ENCODE measurements at places on chromosomes 7 and 10.

DNA sequence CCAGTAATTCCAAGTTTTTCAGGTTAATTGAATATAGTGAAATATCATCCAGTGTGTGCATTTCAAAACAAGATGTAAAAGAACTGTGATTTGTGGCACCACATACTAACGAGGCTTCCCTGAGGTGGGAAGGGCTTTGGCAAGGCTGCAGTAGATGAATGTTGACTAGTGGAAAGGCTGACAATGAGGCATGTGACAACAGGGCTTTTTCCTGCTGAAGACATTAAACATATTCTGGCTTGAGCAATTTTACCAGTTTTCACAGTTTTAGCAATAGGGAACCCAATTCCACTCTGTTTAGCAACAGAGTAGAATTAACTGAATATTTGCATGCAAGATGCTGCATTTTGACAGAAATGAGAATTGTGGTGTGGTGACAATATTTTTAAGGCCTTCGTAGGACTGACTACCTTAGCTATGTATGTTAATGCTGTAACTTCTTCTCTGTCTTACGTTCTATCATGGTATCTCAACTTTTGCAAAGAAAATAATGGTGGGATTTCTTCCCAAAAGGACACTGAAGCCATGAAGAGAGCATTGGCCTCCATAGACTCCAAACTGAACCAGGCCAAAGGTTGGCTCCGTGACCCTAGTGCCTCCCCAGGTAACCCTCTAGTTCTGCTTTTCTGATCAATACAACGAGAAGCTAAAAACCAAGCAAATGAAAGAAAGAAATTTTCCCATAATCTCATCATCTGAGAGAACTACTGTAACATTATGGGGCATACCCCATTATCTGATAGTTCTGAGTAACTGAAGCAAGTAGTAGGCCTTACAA, 68.5 kb downstream of the AP3M1 start:
- no peak for DNase-seq

DNA sequence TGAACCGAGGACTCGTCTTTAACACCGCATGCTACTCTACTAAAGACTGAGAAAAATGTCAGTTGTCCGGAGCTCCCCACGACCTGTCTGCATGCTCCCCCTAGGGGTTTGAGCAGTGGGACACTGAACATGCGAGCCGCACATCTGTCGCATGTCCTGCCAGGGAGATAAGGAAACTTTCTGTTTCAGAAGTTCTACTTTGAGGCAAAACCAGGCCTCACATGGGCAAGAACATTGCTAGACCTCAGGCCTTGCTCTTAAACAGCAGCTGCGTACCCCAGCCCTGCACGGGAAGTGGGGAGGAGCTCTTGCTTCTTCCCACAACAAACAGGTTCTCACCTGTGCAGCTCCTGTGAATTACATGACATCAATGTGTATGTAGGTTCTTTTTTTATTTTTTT, 30.3 kb upstream of the HERPUD2 start:
- DNase-seq = no peak

DNA sequence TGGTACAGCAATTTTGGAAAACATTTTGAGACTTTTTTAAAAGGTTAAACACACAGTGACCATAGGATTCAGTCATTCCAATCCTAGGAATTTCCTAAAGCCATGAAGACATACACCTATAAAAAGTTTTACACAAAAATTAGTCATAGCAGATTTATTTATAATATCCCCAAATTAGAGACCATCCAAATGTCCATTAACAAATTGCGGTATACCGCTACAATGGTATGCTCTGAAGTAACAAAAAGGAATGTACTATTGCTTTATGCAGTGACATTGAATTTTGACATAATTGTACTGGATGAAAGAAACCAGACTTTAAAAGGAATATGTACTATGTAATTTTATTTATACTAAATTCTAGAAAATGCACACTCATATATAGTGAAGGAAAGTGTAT, 362.8 kb downstream of the HGF start:
- DNase-seq = no peak

DNA sequence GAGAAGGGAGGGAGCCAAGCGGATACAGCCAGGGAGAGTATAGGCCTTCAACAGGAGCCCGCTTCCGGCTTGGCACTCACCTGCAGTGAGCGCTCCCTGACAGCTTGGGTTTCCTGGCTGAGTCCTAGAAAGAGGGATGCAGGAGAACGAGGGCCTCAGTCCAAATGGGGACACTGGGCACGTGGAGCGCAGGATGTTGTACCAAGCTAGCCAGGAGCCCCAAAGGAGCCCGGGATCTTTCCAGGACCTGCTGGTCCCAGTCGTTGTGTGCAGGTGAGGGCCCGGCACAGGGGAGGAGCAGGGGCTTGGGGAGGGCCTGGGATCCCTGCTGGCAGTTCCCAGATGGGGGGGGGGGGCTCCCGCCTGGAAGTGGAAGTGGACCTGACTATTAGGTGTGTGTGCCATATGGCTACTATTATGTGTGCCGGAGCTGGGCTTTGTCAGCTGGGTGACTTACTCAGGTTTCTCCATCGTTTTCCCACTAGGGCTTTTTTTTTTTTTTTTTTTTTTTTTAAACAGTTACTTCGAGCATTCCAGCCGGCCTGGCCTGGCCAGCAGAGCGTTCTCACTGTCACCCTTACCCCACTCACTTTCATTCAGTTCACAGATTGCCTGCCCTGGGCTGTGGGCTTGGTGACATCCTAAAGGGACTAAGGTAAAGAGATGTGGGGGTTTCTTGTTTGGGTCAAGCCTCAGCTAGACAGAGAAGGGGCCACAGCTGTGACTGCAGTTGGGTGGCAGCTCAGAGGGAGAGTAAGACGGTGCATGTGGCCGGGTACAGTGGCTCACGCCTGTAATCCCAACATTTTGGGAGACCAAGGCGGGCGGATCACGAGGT, 3.8 kb downstream of the AGAP3 start:
- DNase-seq = no peak

DNA sequence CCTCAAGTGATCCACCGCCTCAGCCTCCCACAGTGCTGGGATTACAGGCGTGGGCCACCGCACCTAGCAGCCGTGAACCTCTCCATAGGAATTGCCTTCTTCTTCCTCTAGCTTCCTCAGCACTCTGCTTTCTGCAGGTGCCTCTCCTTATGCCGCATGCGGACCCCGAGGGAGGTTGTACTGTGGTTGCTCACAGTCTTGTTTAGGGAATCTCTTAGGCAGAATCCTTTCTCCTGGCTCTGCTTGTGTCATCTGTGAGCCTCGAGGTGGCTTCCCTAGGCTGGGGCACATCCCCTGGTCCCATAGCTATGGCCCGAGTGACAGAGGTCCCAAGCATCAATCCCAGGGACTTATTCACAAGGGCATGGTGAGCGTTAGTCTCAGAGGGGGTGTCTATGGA, 33.2 kb upstream of the GIMAP8 start:
- DNase-seq = no peak

GRCh38 chr7:12281038-12281437, 69.9 kb downstream of the TMEM106B start:
- DNase-seq = no peak

GRCh38 chr10:56622335-56622973, 261.4 kb upstream of the ZWINT start:
- DNase-seq = no peak

- no peak for DNase-seq
Observed at GRCh38 chr7:51455948-51456347, 139.3 kb upstream of the COBL start.

GRCh38 chr7:114354306-114354705, 60.3 kb upstream of the FOXP2 start:
- no peak for DNase-seq

GRCh38 chr10:19592276-19592675, 224.0 kb upstream of the PLXDC2 start:
- DNase-seq = no peak

DNA sequence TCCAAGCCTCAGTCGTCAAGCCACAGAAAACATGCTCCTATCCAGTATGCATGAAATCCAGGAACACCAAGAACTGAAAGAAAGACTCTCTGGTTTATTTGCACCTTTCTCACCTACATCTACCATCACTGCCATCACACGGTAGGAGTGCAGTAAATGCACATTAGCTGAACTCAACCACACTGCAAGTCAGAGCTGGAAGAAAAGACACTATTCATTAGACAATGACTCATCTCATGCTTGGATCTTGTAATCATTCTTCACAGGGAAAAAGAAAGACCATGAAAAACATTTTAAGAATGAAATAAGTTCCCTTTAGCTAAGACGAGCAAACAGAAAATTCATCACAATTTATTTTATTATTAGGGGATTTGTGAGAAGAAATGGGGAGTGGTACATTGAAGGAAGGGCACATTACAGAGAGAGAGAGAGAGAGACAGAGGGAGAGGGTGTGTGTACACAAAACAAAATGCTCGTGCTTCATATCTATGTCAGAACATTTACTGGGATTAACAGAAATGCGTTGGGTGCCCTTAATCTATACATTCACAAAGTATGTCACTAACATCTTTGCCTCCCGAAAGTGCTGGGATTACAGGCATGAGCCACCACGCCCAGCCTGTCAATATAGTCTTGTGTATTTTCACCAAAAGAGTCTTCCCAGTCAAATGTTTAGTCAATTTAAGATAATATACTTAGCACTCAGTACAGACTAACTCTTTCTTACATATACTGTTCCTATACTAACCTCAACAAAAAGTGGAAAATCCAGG, 324.9 kb downstream of the PARD3 start:
- DNase-seq = peak; percentile 23

DNA sequence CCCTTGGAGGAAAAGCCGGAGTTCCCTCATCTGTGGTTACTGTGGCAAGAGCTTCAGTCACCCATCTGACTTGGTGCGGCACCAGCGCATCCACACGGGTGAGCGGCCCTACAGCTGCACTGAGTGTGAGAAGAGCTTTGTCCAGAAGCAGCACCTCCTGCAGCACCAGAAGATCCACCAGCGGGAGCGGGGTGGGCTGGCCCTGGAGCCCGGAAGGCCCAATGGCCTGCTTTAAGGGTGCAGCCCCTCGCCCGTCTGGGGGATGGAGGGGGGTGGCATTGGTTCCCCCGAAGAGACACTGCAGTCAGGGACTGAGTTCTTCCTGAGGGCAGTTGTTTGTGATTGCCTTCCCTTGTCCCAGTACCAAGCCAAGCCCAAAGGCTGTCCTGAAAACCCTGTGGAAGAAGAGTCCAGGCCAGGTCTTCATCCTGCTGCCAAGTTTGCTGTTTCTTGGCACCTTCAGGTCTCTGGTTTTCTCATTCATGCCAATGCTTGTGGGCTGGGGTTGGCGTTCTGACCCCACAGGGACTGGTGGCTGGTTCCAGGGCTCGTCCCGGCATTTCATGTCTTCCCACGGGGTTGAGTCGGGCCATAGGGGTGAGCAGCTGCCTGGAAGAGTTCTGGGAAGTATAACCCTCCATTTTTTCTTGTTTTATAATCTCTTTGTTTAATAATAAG, 7.7 kb upstream of the ZNF783 start:
- DNase-seq = no peak

GRCh38 chr10:7532723-7533498, 122.1 kb upstream of the SFMBT2 start:
- no peak for DNase-seq

- no peak for DNase-seq
Observed at GRCh38 chr10:71043858-71044257, 155.5 kb upstream of the PCBD1 start.

DNA sequence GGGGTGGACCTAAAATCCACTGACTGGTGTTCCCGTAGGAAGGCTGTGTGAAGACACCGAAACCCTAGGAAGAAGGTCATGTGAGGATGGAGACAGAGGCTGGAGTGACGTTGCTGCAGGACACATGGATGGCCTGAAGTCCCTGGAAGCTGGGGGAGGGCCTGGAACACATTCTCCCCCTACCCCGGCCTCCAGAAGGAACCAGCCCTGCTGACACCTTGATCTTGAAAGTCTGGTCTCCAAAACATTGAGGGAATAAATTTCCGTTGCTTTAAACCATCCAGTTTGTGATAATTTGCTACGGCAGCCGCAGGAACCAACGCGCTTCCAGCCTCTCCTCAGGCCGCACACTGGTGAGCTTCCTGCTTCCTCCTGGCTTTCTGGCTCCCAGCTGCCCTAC, 288.2 kb downstream of the GLRX3 start:
- no peak for DNase-seq

GRCh38 chr7:7405461-7405860, 130.2 kb downstream of the COL28A1 start:
- DNase-seq = no peak

- DNase-seq = no peak
Observed at GRCh38 chr10:21238717-21239116, 286.8 kb downstream of the SKIDA1 start.

DNA sequence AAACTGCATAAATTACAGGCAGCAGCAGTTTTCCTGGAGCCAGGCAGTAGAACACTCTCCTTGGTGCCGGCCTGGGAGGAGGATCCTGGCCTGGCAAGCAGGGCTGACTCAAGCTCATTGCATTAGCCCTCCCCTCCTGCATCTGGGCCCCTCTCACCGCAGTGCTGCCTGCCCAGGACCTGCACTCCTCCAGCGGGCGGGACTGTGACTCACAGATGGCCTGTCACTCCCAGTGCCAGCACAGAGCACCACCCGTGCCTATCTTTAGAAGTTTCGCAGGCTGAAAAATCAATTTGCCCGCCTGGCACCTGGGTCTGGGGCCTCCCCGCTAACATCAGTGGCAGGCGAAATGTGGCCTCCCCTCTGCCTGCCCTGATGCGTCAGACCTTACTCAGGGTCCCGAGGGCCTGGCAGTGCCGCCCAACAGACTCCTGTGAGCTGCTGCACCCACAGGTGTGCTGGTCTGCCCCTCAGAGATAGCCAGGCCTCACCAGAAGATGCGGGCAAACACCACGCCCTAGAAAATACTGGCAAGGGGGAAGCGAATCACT, 123.8 kb downstream of the KCNMA1 start:
- DNase-seq = peak; percentile 39

GRCh38 chr10:46293228-46293627, 6.4 kb downstream of the ANTXRL start:
- no peak for DNase-seq

DNA sequence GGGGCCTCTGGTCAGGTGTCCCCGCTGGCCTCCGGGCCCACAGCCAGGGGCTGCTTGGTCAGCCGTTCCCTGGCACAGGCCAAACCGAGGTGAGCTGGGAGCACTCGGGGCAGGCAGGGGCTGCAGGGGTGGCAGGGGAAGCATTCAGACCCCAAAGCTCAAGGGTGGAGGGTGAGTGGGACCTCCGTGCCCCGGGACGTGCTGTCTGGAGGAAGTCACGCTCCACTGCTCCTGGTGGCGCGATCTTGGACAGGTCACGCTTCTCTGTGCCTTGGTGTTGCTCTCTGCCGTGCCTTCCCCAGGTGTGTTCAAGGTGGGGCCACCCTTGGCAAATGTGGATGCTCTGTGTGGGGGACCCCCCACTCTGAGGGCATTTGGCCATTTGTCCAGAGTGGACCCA, 24.6 kb upstream of the ELFN1 start:
- DNase-seq = no peak

DNA sequence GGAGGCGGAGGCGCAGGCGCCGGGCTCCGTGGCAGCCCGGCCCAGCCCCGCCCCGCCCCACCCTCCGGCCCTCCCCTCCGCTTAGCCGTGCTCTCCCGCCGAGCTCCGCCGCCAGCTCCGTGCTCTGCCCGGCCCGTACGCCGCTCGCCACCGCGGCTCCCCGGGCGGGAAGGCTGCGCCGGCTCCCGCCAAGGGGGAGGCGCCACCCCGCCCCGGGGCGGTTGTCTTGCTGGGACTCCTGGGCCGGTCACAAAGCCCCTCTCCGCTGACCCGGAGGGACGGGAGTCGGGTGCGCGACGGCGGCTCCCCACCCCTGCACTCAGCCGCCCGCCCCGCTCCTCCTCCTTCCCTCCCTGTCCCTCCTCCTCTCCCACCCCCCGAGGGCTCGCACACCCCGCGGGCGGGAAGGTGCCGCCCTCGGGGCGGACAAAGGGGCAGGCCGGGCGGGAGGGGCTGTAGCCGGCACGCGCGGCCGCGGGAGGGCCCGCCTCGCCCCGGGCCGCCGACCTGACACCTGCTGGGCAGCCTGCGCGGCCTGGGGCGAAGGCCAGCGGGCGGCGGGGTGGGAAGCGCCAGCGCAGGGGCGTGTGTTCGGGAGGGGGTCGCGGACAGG, 11.5 kb upstream of the SP8 start:
- DNase-seq = no peak
